ENCODE measurements at places on chromosomes 7 and 10.

DNA sequence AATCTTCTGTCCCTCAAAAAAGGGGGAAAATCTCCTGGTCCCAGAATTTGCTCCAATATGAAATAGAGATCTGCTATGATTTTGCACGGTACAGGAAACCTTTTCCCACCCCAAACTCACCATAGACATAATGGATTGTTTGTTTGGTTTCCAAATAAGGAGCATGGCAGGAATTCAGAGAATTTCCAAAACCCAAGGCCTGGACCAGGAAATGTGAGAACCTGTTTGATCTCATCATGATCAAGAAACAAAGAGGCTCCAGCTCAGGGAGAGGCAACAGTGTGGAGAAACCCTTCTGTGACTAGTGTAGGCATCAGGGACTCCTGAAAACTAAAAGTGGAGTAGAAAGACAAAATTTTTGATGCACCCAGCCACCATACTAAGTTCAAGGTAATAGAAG is 1548.1 kb upstream of the LRRTM3 start:
- DNase-seq = no peak

DNA sequence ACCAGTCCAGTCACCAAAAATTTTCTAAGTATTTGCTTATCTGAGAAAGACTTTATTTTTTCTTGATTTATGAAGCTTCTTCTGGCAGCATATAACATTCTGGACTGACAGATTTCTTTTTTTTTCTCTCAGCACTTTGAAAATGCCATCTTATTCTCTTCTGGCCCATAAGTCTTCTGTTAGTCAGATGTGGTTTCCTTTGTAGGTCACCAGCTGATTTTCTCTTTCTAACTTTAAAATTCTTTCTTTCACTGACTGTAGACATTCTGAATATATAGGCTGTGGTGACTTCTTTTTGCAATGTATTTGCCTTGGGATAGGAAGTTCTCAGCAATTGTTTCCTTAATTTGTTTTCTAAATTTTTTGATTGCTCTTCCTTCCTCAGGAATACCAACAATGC is 172.5 kb downstream of the CCDC7 start:
- no peak for DNase-seq

- no peak for DNase-seq
These were observed 27.4 kb upstream of the TPK1 start for GRCh38 chr7:144863320-144863647.

GRCh38 chr10:119112056-119112455 is 8.1 kb downstream of the DENND10 start:
- DNase-seq = no peak

- no peak for DNase-seq
These were observed 126.4 kb upstream of the DKK1 start for GRCh38 chr10:52187521-52188258.

GRCh38 chr10:6089334-6090219 is 743 bp downstream of the RBM17 start:
- peak; percentile 20 for DNase-seq

DNA sequence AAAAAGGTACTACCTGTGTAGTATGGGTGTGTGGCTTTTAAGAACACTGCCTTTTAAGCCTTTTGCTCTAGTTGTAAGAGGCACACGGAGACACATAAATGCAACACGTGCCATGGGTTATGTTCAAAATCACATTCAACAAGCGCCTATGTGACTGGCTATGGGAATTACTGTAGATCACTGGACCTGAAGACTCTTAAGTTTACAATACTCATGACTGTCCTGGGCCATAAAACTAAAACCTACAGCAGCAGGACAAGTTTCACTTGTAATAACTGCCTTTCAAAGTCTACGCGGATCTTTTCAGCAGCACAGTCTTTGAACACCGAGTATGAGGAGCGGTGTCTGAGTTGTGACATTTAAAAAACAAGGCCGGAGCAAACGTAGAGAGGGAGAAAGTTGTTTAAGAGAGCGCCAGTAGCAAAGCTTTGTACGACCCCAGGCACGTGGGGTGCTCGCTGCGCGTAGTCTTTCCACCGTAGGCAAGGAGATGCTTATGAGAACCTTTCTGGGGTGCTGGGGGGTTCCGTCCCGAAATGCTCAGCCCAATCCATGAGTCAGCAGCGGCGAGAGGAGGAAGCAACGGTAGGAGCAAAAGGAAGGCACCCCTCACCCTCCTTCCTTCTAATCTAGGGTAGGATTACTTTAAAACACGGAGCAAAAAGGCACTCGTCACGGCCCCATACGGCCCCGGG is 662 bp downstream of the DNAJC2 start:
- DNase-seq = peak; percentile 35

DNA sequence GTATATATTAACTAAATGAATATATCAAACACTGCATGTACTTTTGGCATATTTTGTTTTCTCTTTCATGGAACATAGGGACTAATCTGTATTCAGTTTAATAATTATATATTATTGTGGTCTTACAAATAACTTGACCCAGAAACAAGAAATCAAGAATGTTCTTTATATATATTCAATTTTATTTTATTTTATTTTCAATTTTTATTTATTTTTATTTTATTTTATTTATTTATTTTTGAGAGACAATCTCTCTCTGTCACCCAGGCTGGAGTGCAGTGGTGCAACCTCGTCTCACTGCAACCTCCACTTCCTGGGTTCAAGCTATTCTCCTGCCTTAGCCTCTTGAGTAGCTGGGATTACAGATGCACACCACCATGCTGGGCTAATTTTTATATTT is 258.4 kb upstream of the MYO3A start:
- DNase-seq = no peak

DNA sequence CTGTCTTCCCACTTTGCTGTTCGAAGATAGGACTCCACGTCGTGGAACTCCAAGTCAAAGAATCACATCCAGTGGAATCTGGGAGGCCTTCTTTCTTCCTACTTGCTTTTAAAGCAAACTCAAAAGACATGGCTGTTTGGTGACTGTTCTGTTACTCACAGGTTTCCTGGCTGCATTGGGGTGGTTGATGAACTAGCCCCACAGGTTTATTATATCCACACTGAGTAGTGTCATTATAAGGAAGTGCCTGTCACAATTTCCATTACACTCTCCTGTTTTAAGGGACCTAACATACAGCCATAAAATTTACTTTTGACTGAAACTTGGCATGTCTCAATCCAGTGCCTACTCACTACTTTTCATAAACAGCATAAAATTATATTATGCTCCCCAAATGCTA is 287.3 kb upstream of the SP4 start:
- DNase-seq = no peak

- DNase-seq = no peak
These were observed 2.4 kb downstream of the RBM20 start for GRCh38 chr10:110646417-110647135.

GRCh38 chr10:19902456-19902855 is 86.2 kb downstream of the PLXDC2 start:
- DNase-seq = no peak

DNA sequence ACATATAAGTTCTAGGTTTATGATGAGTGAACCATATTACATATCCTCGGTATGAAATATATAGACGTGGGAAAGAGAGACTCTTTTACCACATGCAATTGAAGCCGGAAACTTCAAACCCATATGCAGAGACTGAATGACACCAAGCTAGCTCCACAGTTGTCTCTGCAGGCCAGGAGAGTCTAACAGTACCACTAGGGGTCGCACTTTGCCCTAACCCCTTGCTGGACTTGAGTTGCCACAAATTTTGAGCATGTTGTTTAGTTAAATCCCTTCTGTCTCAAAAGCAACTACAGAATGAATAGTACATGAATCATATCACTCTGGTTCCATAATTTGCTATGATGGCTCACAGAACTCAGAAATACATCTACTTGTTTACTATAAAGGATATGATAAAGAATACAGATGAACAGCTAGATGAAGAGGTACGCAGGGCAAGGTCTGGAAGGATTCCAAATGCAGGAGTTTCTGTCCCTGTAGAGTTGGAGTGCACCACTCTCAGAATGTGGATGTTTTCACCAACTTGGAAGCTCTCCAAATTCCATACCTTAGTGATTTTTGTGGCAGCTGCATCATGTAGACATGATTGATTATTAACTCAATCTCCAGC is 112.4 kb upstream of the YAE1 start:
- peak; percentile 48 for DNase-seq

DNA sequence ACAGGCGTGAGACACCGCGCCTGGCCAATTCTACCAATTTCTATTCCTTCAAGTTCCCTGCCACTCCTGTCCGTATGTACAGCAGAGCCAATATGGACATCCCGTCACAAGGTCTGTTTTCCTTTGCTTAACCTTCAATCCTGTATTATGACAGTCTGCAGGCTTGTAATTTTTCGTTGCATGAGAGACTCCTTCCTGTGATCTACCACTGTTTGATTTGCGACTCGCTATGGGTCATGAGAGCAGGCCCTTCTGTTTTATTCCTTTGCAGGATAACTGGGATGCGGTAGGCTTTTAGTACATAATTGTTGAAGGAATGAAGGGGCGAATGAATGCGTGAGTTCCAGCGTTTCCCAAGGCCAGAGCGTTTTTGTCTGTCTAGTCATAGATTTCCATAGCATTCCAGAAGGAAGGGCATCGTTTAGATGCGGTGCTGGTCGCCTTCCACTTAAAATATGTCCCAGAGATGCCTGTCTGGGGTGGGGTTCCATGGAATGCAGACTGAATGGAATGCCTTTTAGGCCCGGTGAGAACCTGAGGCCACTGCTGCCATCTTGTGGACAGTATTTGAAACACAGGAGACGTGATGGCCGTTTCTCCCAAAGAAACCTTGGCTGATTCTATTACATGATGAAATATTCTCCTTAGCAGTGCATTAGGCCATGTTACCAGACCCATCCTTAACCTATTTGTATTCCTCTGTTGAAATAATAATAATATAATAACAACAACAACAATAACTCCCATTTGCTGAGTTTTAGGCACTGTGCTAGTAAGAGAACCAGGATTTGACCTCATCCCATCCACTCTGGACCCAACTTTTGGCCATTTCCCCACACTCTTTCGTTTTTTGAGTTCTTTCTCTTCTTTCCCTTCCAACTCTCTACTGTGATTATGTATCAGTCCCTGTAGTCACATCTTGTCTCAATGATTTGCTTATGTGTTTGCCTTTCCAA is 193.2 kb downstream of the MYOF start:
- peak; percentile 55 for DNase-seq

DNA sequence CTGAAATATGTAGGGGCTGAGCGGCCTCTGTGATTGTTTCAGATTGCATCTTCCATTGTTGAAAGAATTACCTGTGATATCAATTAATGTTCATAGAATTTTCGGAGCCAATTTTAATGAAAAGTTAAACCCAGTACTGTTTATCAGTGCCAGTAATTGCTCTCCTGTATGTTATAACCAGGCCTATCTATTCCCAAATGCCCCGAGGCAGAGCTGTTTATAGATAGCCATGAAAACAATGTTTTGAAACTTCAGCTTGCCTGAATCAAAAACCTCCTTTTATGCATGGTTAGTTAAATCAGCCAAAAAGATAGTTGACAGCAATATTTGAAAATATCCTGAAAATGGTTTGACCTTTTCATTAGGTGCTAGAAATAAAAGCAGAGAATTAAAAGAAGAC is 50.1 kb upstream of the HDAC9 start:
- no peak for DNase-seq

DNA sequence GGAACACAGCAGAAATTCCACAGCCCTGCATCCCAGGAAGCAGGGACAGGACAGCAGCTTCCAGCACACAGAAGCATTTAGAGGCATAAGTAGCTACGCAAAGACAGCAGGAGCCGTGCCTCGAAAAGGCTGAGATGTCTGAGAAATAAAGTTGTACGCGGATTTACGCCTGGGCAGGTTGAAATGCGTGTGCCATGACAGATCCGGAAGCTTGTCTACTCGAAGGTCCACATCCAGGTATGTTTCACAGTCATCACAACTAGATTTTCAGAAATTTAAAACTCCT is 26.1 kb downstream of the DIP2C start:
- no peak for DNase-seq

DNA sequence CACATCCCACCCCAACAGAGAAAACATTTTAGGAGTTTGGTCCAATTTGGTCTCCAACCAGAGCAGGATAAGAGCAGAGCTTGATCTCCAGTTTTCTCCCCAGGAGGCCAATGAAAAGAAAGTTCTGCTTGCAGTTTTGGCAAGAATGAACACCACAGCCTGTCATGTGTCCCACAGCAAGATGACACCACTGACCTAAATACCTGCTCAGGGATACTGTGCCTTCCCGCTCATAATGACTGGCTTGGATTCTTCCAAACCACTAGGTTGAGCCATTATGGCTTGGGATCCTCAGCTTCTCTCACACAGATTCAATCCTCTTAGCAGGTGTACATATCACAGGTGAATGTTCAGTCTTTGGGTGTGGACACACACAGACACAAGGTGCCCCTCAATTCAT is 53.3 kb downstream of the C10orf90 start:
- DNase-seq = no peak

DNA sequence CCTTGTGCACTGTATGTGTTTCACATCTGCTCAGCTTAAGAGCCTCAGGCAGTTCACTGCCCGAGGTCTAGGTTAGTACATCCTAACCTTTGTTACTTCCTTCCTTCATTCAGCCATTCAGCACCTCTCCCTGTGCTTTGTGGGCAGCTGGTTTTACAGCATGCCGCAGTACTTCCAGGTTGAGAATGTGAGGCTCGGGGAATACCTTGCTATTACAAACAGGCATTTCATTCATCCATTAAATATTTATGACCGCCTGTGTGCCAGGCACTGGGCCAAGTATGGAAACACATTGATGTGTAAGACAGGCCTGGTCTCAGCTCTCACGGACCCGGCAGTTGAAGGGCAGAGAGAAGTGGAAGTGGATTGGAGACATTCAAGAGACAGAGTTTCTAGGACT is 82.4 kb downstream of the SHH start:
- DNase-seq = no peak

DNA sequence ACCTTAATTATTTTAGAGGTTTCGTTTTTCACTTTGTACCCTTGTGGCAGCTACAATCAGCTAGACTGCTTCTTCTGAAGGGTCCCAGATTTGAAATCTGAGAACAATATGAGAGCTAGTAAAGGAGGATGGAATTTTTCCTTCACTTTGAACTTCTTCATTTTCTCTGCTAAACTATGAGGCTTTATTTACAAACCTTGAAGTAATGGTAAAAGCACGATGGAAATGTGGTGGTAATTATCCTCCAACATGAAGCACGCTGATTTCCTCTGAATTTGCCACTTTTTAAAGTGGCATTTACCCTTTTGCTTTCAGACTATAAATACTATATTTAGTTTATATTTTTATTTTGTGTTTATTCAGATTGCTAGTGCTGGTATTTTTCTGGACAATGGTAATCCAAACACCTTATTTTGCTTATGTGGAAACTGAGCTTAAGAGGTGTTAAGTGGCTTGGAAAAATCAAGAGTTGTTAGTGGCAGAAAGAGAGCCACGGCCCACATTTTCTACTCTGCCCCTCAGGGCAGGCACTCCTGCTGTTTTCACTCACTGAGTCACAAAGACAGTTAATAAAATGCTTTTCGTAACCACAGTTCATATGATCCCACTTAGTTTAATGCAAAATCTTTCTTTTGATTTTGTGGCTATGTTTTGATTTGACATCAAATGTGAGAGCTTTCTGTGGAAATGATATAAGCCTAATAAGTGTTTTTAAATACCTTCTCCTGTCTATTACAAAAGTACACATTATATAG is 2.7 kb downstream of the SSMEM1 start:
- no peak for DNase-seq

Data from CD4-positive, alpha-beta T cell treated with Interleukin-12 subunit alpha and Interleukin-12 subunit beta, for 1 hour (primary cell).